Cardiac ventricle fibroblast (primary cell): ENCODE measurements at places on chromosomes 7 and 10. TPM values are rescaled to one million over a fixed set of nuclear protein-coding genes. Genes with fewer than 3 reads are reported as not detected.

Gene SPDYE16
- total RNA-seq = 0.75 TPM in 1 of 2 replicates, not detected in the other

Gene MYL10
- not detected in 2 replicates for total RNA-seq

Gene MGAM2
- total RNA-seq = not detected in 2 replicates

Gene DRGX
- total RNA-seq = not detected in 2 replicates

Gene ST8SIA6
- total RNA-seq = not detected in 2 replicates

Gene RNF148
- 0.19 and 0.20 TPM in 2 replicates for total RNA-seq

Gene SPACDR
- total RNA-seq = 0.44 and 5.0 TPM in 2 replicates

Gene LAMTOR4
- total RNA-seq = 117 and 132 TPM in 2 replicates

Gene RNF32
- 1.5 and 1.7 TPM in 2 replicates for total RNA-seq

Gene AGBL3
- 1.1 and 7.0 TPM in 2 replicates for total RNA-seq

Gene VIPR2
- 0.06 TPM in 1 of 2 replicates, not detected in the other for total RNA-seq

Gene GPER1
- 5.6 and 7.6 TPM in 2 replicates for total RNA-seq

Gene AGR3
- not detected in 2 replicates for total RNA-seq

Gene MRC1
- 0.19 and 0.59 TPM in 2 replicates for total RNA-seq

Gene FBH1
- 62.3 and 62.8 TPM in 2 replicates for total RNA-seq
